ENCODE measurements at places on chromosomes 2 and 18. TPM values are rescaled to one million over a fixed set of nuclear protein-coding genes. Genes with fewer than 3 reads are reported as not detected.

PSTPIP2 gene
- 3.8 TPM for total RNA-seq

CXCR1 gene
- 0.31 TPM for total RNA-seq

DUSP2 gene
- total RNA-seq: 8.0 TPM

PKP4 gene
- total RNA-seq: 52.1 TPM

SLC4A3 gene
- 1.5 TPM for total RNA-seq

SIX2 gene
- 14.4 TPM for total RNA-seq

FTCDNL1 gene
- total RNA-seq: 6.7 TPM

SPDYA gene
- total RNA-seq: 4.2 TPM

TMEM247 gene
- total RNA-seq: not detected
